ENCODE measurements at places on chromosomes 4 and X.

DNA sequence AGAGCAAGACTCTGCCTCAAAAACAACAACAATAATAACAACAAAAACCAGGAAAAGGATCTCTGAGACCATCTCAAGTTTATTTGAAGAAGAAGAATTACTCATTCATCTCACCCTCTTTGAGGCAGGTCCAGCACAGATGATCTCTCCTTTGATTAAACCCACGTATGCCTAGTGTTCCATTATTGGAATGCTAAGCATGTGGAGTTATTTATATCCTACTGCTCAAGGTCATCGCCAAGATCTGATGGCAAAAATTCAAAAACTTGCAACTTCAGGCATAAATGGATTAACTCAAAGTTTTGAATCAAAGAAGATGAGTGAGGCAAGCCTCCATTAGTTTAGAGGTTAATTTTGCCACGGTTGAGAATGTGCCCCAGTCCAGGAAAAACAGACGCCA, 184.2 kb downstream of the DHRSX start:
- DNase-seq = no peak

DNA sequence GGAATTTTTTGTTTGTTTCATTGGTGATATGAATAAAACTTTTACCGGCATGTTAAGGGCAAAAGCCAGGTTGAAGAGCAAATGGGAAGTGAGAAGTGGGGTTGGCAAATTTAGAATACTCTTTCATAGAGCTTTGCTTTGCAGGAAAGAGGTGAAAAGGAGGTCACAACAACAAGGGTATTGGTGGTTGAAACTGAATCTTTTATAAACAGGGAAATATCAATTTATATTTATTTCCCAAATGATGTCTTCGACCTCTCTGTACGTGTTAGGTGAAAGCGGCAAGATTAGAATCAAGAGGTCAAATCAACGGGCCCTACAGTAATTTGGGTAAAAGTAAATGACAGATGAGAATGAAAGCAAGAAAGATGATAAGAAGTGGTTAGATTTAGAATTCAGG, 3.4 kb downstream of the SMR3A start:
- no peak for DNase-seq

- DNase-seq = no peak
These were observed 1.5 kb upstream of the DIPK2B start for GRCh38 chrX:45202171-45202570.

GRCh38 chr4:17812801-17813200, 2.0 kb downstream of the NCAPG start:
- DNase-seq = peak; percentile 32

- no peak for DNase-seq
These were observed 115.6 kb upstream of the NALF2 start for GRCh38 chrX:69388526-69388925.

- no peak for DNase-seq
These were observed 136.7 kb downstream of the DCHS2 start for GRCh38 chr4:154354883-154355282.

DNA sequence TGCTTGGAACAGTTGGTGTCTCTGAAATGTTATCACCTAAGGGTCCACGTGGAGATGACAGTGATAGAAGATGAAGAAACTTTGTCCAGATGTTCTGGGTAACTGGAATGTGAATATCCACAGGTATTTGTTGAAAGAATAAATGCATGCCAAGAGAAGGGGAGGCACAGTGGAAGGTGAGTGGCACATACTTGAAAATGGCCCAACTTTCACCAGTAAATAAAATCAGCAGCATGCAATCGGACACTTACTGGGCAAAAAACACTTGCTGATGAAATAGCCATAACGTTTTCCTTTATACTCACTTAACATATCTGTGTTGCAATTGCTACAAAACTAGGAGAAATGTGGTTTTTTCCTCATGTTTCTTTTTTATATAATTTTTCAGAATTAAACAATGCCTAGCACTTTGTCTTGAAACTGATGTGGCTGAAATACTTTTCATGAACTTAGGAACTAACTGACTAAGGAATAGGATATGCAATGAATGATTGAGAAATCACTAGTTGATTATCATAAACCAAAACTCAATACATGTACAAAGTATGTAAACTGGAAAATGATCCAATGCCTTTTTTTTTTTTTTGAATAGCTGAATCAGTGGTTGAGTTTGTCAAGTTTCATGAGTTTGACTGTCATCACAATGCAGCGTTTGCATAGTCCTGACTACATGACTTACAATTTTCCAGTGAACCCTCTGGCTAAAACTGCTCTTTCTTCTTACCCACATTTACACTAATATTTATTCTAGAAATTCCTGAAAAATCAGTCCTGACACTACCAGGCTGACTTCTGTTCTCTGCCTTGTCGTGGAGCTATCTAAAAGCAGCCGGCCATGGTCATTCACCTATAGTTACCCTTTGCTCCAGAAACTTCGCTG, 127.4 kb downstream of the CPE start:
- DNase-seq = peak; percentile 81

DNA sequence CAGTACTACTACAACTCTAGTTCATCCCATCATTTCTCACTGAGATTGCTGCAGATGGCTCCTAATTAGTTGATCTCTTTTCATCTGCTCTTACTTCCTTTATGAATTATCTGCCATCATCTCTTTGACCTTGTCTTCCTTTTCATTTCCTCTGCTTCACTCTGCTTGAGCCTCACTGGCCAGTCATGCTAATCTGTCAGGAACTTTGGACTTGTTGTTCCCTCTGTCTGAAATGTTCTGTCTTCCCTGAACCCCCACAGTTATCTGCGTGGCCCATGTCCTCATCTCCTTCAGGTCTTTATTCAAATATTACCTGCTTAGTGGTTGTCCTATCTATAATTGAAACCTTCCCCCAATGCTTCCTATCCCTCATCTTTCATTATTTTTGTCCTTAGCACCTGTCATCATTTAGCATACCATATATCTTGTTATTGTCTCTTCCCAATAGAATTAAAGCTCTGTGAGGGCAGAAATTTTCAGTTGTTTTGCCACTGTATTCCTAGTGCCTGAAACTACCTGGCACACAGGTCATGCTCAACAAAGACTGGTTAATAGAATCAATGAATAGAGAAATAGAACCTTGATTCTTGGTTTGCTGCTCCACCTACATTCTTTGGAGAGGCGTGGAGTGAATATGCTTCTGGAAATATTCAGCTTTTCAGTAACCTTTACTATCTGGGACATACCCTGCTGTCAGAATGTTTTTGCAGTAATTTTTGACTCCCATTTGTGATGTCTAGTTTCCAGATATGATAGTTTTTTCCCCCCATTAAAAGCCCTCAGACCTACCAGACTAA, 5.0 kb downstream of the SLC4A4 start:
- no peak for DNase-seq

DNA sequence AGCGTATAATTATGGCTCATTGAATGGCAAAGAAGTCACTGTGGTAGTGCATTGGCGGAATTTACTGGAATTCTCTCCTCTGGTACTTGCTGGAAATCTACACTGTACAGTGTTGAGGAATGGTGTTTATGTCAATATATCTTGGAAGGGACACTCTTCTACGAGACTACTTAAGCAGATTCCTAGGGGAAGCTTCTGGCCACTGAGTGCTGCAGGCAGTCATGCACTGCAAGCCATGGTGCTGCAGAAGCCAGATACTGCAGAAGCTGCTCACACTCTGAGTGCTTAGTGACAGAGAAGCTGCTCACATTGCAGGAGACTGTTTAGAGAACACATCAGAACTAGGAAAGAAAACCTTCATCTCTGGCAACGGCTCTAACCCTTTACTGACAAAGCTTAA, 725.0 kb downstream of the CCSER1 start:
- no peak for DNase-seq

DNA sequence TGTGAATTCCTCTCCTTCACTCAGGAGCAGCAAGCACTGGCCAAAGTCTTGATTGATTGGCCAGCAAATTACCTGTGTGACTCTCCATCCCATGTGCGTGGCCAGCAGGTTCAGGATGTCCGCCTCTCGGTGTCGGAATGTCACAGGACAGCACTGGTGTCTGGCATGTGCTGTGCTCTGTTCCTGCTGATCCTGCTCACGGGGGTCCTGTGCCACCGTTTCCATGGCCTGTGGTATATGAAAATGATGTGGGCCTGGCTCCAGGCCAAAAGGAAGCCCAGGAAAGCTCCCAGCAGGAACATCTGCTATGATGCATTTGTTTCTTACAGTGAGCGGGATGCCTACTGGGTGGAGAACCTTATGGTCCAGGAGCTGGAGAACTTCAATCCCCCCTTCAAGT, 20.4 kb downstream of the TLR2 start:
- DNase-seq = no peak

- no peak for DNase-seq
These were observed 3.9 kb downstream of the RUFY3 start for GRCh38 chr4:70725633-70726032.

GRCh38 chr4:7649741-7650531, 215.2 kb upstream of the PSAPL1 start:
- DNase-seq = peak; percentile 92

DNA sequence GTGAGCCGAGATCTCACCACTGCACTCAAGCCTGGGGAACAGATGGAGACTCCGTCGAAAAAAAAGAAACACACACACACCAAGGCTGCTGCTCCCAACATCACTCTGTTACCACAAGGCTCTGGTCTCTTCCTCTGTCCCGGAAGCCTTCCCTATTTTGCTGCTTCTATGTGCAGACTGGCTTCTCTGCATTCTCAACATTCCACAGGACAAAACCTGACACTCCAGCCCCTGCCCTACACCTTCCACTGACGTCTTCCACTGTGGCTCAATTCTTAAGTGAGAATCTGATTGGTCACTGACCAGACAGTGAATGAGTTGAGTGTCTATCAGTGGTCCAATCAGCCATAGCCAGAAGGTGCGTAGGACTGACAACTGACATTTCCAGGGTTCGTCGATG, 5.9 kb downstream of the ODAPH start:
- peak; percentile 55 for DNase-seq

DNA sequence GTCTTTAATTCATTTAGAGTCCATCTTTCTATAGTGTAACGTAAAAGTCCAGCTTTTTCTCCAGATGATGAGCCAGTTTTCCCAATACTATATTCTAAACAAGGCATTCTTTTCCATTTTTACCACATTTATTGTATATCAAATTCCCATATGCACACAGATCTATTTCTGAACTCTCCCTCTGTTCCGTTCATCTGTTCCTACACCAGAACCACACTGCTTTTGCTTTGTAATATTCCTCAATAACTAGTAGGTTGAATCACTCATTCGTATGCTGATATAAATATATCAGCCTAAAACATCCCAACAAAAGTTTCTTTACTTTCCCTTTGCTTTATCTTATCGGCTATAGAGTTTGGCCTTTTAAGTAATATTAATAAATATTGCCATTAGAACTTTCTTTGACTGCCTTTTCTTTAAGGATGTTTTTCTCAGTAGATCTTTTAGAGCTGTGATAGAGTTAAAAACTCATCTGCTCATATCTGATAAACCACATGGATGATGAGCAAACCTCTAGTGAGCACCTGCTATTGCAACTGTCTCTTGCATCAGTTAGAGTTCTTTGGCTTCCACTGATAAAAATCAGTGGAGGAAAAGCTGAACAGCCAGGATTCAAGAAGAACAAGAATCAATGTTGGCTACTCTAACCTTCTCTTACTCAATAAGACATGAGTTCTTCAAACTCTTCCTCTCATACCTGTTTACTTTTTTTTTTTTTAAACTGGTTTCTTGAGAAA, 13.1 kb upstream of the RPL34 start:
- no peak for DNase-seq

- DNase-seq = no peak
These were observed 615.8 kb downstream of the TRAM1L1 start for GRCh38 chr4:116469582-116469981.

DNA sequence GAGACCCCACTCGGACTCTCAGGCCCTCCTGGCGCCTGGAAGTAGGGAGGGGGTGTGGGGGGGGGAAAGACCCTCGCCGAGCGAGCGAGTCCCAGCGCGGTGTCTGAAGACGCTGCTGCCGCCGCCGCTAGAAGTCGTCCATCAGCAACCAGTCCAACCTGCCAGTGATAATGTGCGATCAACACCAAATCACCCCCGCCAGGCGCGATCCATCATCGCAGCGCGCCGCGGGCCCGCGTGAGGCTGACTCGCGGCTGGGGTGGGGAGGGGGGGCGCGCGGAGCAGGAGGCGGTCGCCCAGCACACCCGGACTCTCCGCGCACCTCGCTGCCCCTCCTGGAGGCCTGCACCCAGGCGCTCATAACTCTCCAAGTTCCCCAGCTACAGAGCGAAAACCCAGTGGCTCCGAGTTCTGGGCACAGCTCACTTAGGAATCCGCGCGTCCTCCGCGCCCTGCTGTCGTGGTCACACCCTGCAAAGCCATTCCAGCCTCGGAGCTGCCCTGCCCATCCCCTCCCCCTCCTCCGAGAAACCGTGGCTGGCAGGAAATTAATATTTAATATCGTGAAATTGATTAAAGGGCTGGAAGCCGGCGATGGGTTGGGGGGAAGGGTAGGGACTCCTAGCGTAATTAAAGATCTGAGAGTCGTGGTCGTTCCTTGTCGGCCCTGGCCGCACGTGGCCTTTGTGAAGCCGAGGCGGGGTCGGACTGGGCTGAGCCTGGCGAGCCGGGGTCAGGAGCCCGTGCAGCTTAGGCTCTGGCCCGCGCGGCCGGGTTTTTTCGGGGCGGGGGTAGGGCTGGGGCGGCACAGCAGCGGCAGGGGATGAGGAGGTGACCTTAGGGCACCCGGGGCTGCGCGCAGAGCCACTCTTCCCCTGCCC, 58.1 kb upstream of the BCOR start:
- DNase-seq = no peak

Measured in choroid plexus epithelial cell (primary cell).